T-helper 17 cell (primary cell): ENCODE measurements at places on chromosomes 11 and 22.

GRCh38 chr11:77813256-77813655, 7.3 kb downstream of the RSF1 start:
- no peak for DNase-seq

DNA sequence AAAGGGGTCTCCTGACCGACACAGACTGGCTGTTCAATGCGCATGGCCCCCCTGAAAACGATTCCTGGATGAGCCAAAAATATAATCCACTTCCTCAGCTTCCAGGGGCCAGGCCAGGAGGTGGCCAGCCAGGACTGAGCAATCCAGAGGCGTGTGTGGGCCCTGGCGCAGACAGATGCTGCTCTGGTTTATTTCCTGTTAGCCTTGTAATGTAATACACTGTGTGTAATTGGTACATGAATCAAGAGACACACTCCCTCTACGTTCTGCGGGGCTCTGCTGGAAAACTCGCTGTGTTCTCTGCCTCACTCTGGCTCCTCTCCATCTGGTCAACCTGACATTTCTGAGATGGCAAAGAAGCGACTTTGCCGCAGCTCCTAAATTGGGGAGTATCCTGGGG, 26.3 kb upstream of the ISX start:
- DNase-seq = no peak

DNA sequence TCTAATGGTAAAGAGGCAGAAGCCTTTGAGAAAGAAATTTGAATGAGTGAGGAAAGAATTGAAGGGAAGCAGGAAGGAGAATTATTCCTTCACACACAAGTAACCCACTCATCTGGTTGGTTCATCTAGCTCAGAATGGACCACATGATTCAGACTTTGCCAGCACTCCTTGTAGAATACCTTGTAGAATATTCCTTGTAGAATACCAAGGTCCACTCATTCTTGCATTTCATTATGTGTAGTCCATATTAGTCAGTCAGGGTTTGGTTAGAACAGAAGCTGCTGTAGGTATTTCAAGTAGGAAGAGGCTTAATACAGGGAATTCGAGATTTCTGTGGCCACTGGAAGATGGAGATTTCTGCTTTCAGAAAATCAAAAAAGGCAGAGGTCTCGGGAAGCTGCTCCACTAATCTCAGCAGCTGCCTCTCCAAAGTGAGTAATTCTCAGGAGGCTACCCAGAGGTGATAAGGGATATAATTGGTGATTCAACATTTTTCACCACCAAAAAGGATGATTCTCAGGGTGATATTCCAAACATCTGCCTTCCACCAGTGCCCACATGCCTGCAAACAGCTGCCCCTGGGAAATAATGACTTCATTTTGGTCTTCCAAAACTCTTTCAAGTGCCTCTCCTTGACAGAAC, 329.1 kb downstream of the TMEM135 start:
- no peak for DNase-seq

DNA sequence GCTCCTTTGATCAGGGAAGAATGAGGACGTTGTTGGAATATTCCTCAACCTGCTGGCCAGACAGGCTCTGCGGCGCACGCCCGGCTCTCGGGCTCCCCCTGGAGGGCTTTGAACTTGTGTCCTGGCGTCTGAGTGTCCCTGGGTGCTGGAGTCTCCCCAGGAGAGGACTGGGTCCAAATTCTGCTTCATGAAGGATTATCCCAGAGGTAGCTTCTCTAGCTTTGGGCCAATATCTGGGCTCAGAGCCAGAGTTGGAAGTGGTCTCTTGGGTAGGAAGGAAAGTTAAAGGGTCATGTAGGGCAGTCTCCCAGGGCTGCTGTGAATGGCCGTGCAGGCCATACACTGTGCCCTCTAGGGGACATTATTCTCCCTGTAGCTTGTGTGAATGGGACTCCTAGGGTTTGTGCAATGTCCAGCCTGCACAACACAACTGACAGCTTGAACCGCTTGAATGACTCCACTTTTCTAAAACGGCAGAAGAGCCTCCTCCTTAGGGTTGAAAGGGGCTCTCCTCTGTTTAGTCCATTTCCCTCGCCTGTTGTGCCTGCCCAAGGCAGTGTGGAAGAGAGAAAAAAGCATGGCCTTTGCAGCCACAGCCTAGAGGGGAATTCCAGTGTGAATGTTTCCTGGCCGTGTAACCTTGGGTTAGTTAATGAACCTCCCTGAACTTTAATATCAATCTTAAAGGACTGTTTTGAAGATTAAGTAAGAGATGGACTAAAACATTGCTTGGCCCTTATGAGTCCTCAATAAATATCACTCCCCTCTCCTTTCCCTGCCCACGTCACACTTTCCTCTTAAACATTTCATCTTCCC, 111.2 kb upstream of the THY1 start:
- DNase-seq = no peak
